ENCODE measurements at places on chromosomes 3 and 15.

GRCh38 chr3:171432548-171432947 is 27.7 kb downstream of the TNIK start:
- no peak for DNase-seq

GRCh38 chr15:84826369-84826823 is 9.2 kb downstream of the ALPK3 start:
- DNase-seq = no peak

DNA sequence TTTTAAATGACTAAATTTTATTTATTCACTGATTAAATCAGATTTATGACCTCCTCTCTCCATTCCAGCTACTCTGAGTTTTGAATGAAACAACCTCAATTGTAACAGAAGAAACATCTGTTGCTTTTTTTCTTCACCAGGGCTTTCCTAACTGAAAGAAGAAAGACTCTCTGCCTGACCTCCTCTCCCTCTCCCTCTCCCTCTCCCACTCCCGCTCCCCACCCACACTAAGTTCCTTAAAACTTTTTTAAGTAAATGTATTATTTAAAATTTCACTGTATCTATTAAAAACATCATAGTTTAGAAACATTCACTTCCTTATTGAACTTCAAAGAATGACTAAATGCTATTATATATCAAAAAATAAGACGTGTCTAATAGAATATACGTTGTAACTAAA is 122.0 kb downstream of the TFDP2 start:
- no peak for DNase-seq

- no peak for DNase-seq
These were observed 35.9 kb upstream of the CEMIP start for GRCh38 chr15:80743189-80743833.

DNA sequence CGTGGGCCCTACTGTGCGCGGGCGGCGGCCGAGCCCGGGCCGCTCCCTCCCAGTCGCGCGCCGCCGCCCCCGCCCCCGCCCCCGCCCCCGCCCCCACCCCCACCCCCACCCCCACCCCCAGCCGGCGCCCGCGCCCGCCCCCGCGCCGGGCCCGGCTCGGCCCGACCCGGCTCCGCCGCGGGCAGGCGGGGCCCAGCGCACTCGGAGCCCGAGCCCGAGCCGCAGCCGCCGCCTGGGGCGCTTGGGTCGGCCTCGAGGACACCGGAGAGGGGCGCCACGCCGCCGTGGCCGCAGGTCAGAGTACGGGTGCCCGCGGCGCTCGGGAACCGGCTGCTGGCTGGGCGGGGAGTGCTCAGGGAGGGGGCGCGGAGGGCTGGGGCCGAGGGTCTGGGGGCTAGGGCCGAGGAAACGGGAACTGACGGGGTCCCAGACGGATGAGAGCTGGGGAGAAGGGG is 1.1 kb upstream of the PPARG start:
- no peak for DNase-seq

DNA sequence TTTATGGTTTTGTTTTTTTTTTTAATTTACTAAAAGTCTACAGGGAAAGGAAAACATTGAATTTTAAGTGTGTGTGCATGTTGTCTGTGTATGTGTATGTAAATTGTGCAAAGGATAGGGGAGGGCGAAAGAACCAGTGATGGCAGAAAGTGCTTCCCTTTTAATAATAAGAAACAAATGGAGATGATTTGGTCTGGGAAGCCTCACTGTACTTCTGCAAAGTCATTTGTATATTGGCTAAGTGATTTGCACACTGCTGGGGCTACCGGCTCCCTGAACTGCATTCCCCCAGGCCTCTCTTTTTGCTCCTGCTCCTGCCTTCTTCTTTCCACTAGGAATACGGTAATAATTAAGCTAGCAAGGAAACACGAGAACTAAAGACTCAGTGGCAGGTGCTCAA is 101.2 kb downstream of the CD47 start:
- DNase-seq = no peak

GRCh38 chr15:53522991-53523390 is 236.5 kb downstream of the WDR72 start:
- DNase-seq = no peak

DNA sequence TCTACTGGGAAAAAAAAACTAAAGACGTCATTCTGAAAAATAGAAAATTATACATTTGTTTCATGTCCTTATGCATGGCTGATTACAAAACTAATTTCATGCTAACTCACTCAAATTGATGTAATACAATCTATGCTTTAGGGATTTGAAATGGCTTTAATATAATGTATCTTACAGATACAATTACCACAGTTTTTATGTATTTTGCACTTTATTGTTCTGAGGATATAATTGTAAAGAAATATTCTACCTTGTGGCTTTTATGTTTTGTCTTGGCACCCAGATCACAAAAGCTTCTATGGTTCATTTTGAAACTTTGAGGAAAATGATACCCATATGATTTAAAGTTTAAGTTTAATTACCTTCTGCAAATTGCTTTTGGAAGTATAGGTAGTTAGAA is 122.5 kb downstream of the PLCL2 start:
- DNase-seq = no peak

- no peak for DNase-seq
These were observed 16.3 kb upstream of the OR5H1 start for GRCh38 chr3:98114264-98114663.

GRCh38 chr15:92283813-92284212 is 109.9 kb upstream of the ST8SIA2 start:
- DNase-seq = no peak

- no peak for DNase-seq
These were observed 465.9 kb upstream of the TGFBR2 start for GRCh38 chr3:30140356-30141075.

GRCh38 chr3:123559040-123559861 is 25.6 kb downstream of the HACD2 start:
- no peak for DNase-seq

GRCh38 chr15:101167753-101168462 is 83.9 kb downstream of the CHSY1 start:
- DNase-seq = peak; percentile 34

DNA sequence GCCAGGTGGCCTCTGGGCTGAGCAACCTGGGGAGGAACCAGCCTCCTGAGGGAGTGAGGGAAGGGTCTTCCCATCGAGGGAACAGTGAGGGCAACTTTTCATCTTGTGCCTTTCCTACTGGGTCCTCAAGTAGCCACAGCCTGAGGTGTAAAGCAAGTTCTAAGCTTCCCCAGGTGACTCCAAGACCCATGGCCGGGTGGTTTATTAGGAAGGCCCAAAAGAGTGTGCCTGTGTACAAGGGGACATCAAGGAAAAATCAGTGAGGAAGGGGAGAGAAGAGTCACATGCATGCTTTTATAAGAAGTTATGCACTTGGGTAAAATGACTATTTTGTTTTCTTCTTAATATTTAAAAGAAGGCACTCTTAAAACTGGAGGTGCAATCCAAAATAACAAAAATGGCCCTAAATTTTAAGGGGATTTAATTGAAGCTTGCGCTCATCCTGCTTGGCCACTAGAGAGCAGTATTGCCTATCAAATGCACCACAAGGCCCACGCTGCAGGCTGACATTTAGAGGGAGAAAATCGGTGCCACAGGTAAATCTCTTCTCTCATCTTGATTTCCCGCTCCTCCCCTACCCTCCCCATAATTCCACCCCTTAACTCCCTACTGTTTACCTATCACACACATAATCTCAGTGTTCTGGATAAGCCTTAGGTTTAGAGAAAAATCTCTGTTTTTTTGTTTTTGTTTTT is 6.7 kb downstream of the NANOGP8 start:
- DNase-seq = peak; percentile 1

- DNase-seq = no peak
These were observed 23.3 kb downstream of the SNX4 start for GRCh38 chr3:125496701-125497100.

DNA sequence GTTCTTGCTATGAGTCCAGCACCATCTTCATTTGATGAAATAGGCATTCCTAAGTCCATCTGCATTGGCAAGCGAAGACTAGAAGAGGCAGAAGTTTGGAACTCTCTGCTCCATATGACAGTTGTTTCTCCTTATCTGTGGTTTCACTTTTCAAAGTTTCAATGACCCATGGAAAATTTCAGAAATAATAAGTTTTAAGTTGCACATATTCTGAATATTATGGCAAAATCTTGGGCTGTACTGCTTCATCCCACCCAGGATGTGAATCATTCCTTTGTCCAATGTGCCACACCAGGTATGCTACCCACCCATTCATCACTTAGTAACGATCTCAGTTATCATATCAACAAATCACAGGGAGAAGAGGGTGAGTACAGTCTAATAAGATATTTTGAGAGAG is 647.9 kb downstream of the GRM7 start:
- no peak for DNase-seq

- DNase-seq = no peak
These were observed 22.2 kb downstream of the MED12L start for GRCh38 chr3:151107701-151108100.

GRCh38 chr3:30102356-30102755 is 504.0 kb upstream of the TGFBR2 start:
- DNase-seq = no peak

GRCh38 chr3:38021196-38021595 is 8.2 kb downstream of the PLCD1 start:
- no peak for DNase-seq

DNA sequence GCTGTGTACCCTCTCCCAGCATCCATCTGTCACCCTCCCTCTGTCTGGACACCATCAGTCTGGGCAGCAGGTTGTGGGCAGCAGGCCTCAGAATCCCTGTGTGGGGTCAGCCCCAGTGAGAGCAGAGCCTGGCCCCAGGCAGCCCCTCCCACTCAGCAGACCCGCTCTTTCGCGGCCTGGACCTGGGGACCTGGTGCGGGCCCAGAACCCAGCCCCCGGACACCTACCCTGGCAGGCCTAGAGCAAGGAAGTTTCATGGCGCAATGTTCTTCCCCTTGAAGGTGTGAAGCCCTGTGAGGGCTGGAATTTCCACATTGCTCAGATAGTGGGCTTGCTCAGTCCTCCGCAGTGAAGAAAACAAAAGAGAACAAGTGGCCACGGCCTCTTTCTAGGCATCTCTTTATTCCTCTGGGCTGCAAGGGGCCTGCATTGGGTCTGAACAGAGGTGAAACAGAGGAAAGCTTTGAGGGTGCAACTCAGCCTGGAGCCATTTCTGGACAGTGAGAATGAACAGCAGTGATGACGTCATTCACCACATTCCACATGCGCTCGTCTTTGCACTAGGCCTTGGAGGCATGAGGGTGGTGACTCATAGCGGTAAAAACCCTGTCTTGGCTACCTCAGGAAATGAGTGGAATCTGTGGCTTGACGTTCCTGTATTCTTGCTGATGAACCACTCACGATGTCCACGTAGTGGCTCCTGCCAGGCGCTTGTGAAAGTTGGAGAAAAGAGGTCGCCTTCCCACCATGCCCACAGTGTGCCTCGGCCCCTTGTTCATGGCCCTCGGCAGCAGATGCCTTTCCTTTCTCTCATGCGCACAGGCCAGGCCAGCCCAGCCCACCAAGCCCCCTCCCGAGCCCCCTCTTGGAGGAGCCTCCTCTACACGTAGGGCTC is 66.1 kb downstream of the SLC30A4 start:
- DNase-seq = no peak

- DNase-seq = no peak
These were observed 26.9 kb upstream of the CACNA2D2 start for GRCh38 chr3:50530001-50530970.

DNA sequence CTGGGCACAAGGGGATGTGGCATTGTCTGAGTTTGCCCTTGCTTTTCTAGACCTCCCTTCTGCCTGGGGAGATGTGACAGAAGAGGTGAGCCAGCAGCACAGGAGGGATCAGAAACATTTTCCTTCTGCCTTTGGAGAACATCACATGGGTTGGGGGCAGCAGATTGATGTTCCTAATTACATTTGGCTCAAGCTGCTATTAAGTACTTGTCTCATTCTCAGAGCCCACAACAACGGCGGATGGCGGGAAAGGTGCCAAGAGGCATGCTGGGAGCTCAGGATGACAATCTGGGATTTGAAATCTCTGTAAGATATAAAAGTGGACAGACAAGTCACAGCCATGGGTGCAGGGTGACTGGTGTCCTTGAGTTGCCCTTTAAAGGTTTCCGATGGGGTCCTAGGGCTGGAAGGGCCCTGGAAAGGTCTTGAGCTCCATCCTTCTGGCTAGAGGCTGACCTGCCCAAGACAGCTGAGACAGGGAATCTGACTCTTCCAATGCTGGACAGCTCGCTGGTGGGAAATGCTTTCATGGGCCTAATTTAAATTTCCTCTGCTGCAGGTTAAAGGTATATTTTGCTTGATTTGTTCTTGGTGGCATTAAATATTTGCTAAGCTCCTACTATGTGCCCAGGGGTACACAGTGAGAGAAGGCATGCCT is 2.4 kb upstream of the CORO2B start:
- no peak for DNase-seq

DNA sequence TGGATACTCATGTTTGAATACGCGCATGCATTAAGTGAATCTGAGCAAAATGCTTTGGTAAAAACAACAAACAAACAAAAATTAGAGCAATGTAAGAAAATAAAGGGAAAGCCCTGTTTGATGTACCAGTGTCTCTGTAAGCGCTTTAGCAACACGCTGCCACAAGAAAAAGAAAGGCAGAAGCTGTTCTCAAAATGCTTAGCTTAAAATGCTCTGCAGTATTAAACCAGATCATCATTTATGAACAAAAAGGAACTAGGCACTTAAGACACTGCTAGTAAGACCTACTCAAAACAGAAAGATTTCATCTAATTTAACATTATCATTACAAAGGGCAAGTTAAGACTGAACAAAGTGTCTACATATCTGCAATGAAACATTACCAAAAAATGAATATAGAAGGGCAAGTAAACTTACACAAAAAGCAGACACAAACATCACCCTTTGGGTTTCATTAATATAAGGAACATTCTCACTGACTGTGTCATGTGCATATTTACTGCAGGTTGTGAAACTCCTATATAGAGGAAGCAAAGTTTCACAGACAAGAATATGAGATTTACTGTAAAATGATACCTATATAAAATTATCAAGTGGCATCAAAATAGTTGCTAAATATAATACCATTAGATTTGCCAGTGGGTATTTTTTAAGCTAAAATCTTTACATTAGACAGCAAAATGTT is 102.1 kb downstream of the FBXL22 start:
- DNase-seq = no peak

DNA sequence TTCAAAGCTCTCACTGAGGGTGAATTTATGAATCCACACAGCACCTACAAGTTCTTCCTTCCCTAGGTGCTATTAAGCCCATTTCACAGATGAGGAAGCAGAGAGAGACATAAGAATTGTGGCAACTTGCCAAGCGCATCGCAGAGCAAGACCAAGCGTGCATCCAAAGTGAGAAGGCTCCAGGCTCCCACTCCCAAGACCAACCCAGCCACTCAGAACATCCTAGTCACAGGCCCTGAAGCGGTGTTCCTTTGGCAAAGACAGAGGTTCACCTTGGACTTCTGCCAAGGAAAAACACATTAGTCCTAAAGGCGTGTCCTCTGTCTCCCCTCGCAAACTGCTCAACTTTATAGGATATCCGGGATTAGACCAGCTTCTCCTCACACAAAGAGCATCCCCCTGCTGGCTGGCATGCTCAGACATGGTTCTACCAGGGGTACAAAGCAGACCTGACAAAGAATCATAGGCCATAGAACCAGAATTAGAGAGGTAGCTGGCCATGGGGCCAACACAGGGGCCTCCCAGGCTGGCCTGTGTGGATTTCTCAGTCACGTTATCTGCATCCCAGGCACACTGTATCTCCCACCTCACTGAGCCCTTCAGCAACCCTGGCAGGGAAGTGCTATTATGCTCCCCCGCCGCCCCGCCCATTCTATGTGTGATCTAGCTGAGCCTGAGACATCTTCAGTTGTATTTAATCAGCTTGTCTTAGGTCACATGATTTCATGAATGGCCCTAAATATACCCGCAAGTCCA is 160.2 kb downstream of the FOXP1 start:
- DNase-seq = no peak

Data from stimulated activated CD8-positive, alpha-beta memory T cell treated with anti-CD3 and anti-CD28 coated beads, Interleukin-4, amount 100 ng/mL, for 1 hour (primary cell).